ENCODE measurements at places on chromosomes 7 and 10.

DNA sequence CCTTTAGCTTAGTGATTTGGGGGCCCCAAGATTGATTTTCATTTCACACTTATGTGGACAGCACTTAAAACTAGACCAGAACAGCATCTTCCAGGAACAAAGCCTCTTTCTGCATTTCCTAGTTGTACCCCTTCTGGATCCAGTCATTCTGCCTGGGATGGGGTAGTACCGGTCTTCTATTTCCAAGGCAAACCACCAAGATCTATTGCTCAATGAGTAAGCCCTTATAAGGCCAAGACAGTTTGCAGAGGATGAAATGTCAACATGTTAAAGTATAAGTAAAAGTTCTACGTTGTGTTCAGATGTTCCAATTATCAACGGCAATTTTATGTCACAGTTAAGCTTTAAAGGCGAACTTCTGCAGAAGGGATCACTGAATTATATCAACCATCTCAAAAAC is 106.9 kb upstream of the ZNF746 start:
- DNase-seq: no peak

DNA sequence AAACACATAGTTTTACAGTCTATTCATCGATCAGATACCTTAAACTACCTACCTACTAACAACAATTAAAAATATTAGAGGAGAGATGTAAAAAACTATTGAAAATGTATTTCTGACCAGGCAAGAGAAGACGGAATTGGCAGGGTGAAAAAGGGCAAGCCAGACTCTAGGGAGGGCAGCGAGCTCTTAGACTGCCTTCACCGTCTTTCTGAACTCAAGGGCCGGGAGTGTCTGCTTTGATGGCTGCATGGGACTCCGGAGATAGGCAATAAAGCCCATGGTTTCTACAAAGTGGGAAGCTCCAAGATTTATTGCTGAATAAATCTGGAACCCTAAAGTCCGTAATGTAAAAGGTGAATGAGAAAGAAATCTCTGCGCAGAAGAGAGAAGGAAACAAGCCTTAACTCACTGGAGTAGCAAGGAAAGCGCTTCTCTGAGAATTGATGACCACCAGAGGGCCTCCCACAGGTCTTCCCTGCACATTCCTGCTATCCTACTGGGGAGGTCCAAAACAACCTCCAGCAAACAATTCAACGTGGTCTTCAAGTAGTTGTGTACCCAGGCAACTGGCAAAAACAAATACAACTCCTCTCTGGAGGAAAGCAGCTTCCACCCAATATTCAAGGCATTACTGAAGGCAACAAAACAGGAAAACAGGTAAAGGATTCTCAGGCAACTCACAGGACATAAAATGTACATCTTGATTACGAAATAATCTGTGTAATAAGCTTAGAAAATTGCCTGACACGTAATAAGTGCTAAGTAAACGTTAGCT is 181.3 kb downstream of the SDK1 start:
- DNase-seq: peak; percentile 64

GRCh38 chr10:96768136-96768535 is 47.8 kb upstream of the PIK3AP1 start:
- DNase-seq: no peak

- no peak for DNase-seq
Measured at GRCh38 chr7:156173748-156174353, 361.6 kb upstream of the SHH start.

GRCh38 chr7:1846331-1847065 is 176.4 kb downstream of the ELFN1 start:
- no peak for DNase-seq

- DNase-seq: no peak
Measured at GRCh38 chr10:105026566-105026965, 385.5 kb downstream of the SORCS3 start.

- DNase-seq: no peak
Measured at GRCh38 chr10:8051851-8052257, 2.6 kb upstream of the GATA3 start.

DNA sequence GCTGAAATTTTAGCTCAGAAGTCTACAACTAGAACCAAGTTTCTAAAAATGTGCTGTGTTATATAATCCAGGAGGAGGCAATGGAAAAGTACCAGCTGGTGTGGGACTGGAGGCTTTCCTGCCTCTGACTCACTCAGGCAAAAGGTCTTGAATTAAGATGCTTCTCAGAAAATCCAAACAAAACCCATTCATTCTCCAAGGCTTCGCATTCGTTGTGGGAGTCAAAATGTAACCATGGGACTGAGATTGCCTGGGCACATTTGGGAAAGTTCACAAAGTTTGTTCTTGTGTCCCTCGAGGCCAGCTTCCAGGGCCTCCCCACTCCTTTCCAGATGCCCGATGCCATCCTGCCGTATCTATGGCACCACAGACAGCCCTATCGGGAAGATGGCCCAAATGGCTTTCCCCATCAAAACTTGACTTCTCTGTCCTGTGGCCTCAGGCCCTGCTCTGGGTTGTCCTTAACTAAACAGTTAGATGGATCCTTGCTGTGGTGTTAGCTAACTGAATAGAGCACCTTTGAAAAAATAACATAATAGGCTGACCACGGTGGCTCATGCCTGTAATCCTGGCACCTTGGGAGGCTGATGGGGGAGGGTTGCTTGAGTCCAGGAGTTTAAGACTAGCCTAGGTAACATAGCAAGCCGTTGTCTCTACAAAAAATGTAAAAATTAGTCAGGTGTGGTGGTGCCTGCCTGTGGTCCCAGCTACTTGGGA is 180.5 kb downstream of the PFKFB3 start:
- DNase-seq: no peak

DNA sequence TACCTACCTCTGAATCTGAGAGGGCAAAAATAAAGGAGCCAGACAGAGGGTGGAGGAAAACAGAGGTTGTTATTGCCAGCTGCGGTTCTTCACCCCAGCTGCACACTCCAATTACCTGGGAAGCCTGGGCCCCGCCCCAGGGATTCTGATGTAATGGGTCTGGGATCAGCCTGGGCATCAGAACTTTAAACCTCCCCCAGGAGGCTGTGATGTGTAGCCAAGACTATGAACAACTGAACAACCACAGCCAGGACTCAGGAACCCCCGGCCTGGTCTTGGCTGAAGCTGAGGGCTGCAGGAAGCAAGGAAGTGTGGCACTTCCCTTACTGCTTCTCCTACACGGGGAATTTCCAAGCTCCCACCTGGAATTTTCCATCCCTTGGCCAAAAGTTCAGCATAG is 89.3 kb downstream of the HIP1 start:
- DNase-seq: no peak

GRCh38 chr7:148182264-148182663 is 408.3 kb upstream of the C7orf33 start:
- no peak for DNase-seq

DNA sequence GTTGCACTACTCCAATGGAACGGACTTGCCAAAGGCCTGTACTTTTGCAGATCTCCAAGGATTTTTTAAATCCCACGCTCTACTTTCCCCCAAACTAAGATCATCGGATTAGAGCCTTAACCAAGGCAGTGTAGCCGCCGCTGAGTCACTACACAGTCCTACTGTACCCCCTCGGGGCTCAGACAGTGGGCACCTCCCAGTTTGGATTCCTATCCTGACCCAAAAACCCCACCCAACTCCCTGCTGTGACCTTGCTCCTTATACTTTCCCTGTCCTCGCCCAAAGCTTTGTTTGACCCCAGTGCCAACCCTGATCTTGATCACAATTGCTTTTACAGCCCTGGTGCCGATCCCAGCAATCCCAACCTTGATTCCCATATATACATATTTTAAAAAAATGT is 17.5 kb upstream of the PLAU start:
- no peak for DNase-seq

GRCh38 chr10:57186201-57186600 is 825.1 kb upstream of the ZWINT start:
- no peak for DNase-seq

DNA sequence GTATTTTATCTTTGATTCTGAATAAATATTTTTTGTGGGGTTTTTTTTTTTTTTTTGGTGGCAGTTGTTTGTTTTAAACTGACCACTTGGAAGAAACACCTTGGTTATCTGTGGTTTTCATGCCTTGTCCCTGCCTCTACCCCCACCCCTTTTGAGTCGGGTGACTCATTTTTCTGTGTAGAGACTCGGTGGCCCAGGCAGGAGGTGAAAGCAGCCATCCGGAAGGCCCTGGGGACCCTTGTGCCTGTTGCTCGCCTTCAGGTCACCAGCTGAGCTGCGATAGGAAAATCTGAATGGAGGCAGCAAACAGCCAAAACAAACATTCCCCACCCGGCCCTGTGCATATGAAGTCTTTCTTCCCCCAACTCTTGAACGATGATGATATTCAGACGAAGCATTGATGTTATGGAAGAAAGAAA is 22.8 kb downstream of the CYP17A1 start:
- DNase-seq: no peak

- no peak for DNase-seq
Measured at GRCh38 chr10:5070648-5071410, 23.4 kb upstream of the AKR1C3 start.

- DNase-seq: no peak
Measured at GRCh38 chr7:154519229-154519628, 467.0 kb downstream of the DPP6 start.

DNA sequence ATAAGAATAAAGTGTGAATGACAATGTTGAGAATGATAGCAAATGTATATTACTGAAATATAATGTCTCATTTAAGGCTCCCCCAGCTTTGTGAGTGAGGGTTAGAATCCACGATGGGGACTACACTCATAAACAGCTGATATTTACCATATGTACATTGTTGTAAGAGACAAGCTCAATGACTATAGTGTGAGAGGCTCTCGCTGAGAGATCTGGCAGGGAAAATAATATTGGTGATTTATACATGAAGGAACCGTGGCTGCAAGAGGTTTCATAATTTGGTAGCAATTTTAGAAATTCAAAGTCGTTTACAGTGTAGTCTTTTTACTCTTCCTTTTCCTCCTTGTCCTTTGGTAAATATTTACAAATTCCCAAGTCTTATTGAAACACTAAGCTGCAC is 342.2 kb upstream of the AKR1E2 start:
- DNase-seq: no peak

DNA sequence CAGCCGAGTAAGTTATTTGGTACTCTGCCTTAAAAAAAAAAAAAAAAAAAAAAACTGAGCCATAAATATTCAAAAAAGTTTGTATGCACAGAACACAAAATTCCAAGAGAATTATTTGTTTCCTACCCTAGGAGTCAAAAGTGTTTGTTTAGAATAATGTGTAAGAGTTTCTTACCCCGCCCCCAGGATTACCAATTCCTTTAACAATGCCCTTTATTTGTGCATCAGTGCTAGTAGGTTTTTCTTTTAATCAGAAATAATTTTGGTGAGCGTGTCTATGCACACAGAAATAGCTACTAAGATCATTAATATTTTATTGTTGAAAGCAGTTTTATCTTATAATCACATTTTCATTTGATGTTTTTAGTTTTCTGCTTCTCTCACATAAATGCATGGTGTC is 374.6 kb downstream of the DPP6 start:
- no peak for DNase-seq

GRCh38 chr10:109877546-109877945 is 45.8 kb downstream of the XPNPEP1 start:
- DNase-seq: no peak

DNA sequence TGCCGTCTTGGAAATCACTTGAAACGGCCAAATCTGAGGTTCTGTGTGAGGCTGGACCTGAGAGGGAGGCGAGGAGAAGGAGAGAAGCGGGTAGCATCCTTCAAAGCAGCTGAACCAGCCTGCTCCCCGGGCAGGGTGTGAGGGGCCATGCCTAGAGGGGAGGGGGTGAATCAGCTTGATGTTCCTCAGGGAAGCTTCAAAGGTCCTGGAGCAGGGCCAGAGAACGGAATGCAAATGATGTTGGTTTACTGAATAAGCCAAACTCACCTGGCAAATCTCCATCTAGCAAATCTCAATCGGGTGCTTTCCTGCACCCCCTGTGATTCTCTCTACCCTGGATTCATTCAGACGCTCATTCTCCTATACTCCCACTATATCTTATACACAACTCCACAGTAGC is 226.9 kb downstream of the WDR11 start:
- peak; percentile 86 for DNase-seq

DNA sequence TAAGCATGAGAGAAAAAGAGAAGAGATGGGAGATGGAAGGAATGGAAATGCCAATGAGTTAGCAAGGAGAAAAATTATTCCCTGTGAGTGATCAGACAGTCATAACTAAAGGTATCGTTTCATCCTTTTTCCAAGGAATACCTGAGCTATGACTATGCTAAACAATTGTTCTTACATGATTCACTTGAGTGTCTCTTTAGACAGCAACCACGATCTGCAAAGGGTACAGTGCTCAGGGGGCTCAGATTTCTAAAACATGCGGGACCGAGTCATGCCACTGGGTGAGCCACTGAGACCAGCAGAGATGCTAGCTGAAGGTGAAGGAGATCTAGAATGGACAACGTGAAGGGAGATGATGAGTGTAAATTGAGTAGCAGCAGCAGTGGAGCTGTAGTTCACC is 78.0 kb upstream of the CTTNBP2 start:
- DNase-seq: peak; percentile 88

DNA sequence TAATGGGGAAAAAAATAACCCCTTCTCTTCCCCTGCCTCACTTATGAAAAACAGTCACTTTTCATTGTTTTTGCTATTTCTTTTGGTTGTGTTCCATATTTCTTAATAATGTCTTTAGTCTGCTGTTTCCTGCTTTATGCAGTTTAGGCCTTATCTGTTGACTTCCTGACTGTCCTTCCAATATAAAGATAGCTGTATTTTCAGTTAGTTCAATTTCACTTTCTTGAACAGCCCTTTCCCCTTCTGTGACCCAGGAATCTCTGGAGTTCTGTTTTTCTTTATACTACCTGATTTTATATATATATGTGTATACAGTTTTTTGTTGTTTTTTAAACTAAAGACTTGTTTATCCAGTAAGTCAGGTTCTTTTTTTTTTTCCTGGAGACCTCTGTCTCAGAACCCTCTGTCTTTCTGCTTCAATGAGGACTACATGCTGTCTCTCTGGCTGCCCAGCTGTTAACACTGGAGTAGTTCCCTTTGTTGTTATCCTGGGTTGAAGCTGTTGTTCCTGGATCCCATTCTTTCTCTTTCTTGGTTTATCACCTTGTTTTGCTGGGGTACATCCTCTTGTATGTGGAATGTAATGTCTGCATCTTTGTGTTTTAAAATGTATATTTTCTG is 87.2 kb downstream of the GSDME start:
- DNase-seq: no peak

DNA sequence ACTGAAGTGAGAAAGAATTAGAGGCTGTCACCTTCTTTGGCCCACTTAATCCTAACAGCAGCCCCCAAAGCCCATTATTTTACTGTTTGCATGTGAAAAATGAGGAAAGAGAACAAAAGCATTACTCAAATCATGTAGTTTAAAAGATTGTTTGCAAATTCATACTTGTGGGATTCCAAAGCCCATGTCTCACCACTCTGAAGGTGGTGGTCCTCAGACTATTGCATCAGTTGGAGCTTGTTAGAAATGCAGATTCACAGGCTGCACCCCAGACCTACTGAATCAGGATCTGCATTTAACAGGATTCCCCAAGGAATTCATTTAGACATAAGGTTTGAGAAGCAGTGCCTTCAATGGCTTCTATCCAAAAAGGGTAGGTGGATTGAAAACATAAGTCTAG is 93.7 kb upstream of the PDE1C start:
- DNase-seq: no peak

GRCh38 chr7:67462781-67463191 is 466.2 kb downstream of the TYW1 start:
- DNase-seq: no peak

All from bronchial epithelial cell (primary cell).